Stimulated activated effector memory CD8-positive, alpha-beta T cell treated with anti-CD3 and anti-CD28 coated beads, Interleukin-12 subunit alpha, Interleukin-12 subunit beta, amount 100 ng/mL, for 72 hours (primary cell): ENCODE measurements at places on chromosomes 13 and 19.

DNA sequence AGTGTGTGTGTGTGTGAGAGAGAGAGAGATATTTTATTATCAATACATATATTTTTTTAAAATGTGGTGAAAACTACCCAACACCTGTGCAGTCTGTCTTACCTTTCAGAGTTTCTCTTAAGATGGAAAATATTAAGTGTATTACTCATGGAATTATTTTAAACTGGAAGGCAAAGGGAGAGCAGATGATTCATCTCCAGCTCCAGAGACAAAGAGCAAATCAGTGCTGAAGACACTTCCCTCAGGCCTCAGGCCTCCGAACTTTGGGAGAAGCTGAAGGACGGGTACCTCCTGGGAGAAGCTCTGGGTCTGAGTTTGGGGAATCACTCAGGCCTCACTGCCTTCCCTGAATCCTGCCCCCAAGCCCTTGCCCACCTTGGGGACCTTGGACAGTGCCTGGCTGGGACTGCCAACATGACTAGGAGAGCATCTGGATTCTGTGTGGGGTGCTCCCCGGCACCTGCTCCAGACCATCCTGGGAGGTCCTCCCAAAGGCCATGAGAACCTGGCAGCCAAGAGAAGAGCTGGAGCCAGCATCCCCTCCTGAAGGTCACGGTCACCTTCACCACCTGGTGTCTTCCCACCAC lies 170.4 kb upstream of the UBL3 start:
- DNase-seq, result no peak

- DNase-seq, result no peak
These were observed 40.2 kb downstream of the UBL3 start for GRCh38 chr13:29810145-29810742.

DNA sequence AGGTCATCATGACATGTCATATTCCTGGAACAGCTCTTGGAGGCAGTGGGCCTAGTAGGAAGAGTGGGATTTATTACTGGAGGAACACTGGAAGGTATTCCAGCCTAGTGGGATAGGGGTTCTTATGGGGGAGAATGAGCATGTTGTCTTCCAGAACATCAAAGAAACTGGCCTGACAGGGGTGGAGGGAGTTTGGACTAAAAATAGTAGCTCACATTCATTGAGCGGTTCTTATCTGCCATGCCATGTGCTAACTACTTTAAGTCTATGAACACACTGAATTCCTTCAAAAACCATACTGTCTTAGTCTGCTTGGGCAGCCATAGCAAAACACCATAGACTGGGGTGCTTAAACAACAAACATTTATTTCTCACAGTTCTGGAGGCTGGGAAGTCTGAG lies 413.6 kb downstream of the HS6ST3 start:
- no peak for DNase-seq

- no peak for DNase-seq
These were observed 395.0 kb downstream of the PCDH9 start for GRCh38 chr13:66835040-66835628.

DNA sequence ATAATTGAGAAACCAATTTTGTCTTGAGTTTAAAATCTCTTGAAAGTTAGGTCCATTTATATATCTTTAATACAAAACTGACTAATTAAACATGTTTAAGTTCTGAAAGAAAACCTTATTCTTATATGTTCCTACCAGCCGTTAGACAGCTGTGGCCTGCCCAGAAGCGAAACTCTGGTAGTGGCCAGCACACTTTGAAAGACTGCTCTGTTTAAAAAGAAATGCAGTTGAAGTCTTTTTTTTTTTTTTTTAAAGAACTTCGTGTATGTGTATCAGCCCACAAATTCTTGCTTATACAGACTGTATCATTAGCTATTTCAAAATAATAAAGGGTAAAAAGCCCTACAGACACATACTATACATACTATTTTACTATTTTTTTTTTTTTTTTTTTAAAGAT lies 34.0 kb downstream of the KCTD4 start:
- DNase-seq, result no peak

DNA sequence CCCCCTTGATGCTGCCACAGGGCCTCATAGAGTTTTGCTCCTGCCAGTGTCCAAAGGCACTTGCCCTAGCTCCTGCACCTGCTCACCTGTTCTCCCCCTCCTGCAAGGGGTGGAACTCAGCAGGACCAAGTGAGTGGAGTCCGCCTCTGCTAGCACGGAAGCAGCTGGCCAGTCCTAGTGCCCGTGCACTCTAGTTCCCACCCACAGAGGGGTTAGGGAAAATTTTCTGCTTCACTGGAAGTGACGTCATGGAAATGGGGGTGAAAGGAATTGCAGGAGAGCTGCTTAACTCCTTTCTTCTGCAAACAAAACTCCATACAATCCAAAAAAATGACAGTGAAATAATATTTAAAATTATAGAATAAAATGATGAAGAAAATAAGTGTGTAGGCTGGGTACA lies 609.7 kb upstream of the SLITRK1 start:
- no peak for DNase-seq

DNA sequence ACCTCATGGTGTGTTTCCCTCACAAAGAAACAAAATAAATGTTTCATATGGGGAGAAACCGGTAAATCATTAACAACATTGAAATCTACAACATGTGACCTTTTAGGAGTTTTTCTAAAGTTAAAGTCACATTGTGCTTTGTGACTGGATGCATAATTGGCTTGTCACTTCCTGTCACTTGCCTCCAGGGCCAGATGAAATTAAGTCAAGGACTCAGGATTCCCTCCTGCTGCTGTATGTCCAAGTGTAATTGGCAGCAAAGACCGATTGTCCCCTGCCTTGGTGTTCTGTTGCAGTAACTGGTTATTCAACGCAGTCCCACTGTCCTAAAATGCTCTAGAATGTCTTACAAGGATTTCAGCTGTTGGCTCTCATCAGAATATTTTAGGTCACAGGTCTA lies 448.2 kb downstream of the LIG4 start:
- DNase-seq, result no peak

DNA sequence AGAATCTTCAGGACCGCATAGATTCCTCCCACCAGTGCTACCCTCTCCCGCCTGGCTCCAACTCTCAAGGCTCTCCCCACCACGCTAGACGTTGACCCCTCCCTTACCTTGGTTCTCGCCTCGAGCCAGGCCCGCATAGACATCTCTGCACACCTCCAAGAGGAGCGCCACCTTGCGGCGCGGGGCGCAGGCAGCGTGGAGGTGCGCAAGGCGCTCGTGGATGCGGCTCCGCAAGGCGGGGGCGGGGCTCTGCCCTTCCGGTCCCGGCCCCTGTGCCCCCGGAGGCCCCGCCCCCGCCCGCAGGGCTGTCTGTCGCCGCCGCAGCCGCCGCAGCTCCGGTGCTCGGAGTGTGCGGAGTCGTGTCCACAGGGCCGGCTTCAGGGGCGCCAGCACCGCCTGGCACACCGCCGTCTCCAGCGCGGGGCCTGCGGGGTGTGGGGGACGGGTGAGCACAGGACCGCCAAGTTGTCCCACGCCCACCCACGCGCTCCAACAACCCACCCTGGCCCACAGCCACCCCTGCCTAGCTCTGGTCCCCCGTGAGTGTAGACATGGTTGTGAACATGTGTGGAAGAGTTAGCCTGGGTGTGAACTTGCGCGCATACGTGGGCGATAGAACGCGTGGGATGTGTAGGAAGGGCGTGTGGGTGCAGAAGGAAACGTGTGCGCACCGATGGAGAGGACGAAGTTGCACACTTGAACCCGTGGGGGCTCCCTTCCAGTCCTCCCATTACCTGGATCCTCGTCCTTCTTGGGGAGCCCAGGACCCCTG lies 8.1 kb downstream of the RINL start:
- DNase-seq, result peak; percentile 95

DNA sequence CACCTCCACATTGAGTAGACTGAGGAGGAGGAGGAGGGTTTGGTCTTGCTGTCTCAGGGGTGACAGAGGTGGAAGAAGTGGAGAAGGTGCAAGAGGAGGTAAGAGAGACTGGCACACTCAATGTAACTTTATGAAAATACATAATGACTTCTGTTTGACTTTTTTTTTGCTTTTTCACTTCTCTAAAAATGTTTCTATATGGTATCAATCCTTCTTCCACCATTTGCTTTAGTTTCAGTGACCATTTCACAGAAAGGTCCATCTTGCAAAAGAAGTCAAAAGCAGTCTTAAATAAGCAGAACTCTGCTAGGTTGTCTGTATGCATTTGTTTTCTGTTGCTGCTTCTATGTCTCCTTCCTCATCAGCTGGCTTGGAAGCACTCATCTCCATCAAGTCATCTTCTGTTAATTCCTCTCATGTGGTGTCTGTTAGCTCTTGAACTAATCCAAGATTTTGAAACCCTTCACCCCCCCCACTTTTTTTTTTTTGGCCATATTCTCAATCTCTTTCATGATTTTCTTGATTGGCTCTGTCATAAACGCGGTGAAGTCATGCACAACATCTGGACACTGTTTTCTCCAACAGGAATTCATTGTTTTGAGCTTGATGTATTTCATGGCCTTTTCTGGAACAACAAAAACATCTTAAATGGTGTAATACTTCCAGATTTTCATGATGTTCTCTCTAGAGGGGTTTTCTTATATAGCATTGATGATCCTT lies 80.8 kb downstream of the KL start:
- no peak for DNase-seq

- no peak for DNase-seq
These were observed 39.6 kb downstream of the RAB20 start for GRCh38 chr13:110521946-110522345.

- DNase-seq, result peak; percentile 82
These were observed at the start of gene GPATCH1 for GRCh38 chr19:33080761-33081681. Gene GPATCH1, plus strand, starts transcription at chr19:33081181. Its CDS starts 13 bp downstream, at chr19:33081194.
